Vagina (tissue), 2 donors: ENCODE measurements at places on chromosomes 16 and 17.

- no peak for DNase-seq
Observed at GRCh38 chr17:69710926-69711325, 296.4 kb downstream of the MAP2K6 start.

- DNase-seq = no peak
Observed at GRCh38 chr17:13484020-13484419, 117.7 kb downstream of the HS3ST3A1 start.

GRCh38 chr17:50154604-50155003, 4.1 kb upstream of the PPP1R9B start:
- no peak for DNase-seq

- no peak for DNase-seq
Observed at GRCh38 chr17:46026166-46027047, 27.4 kb downstream of the STH start.

DNA sequence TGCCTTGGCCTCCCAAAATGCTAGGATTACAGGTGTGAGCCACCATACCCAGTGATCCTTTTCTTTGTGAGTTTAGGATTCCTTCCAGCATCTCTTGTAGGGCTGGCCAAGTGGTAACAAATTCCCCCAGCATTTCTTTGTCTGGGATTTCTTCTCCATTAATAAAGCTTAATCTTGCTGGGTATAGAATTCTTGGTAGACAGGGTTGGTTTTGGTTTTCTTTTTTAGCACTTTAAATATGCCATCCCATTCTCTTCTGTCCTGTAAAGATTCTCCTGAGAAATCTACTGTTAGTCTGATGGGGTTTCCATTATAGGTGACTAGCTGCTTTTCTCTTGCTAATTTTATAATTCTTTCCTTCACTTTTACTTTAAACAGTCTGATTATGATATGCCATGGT, 173.0 kb upstream of the TOM1L1 start:
- DNase-seq = no peak

- DNase-seq = no peak
Observed at GRCh38 chr17:51124640-51125503, 4.2 kb upstream of the SPAG9 start.

DNA sequence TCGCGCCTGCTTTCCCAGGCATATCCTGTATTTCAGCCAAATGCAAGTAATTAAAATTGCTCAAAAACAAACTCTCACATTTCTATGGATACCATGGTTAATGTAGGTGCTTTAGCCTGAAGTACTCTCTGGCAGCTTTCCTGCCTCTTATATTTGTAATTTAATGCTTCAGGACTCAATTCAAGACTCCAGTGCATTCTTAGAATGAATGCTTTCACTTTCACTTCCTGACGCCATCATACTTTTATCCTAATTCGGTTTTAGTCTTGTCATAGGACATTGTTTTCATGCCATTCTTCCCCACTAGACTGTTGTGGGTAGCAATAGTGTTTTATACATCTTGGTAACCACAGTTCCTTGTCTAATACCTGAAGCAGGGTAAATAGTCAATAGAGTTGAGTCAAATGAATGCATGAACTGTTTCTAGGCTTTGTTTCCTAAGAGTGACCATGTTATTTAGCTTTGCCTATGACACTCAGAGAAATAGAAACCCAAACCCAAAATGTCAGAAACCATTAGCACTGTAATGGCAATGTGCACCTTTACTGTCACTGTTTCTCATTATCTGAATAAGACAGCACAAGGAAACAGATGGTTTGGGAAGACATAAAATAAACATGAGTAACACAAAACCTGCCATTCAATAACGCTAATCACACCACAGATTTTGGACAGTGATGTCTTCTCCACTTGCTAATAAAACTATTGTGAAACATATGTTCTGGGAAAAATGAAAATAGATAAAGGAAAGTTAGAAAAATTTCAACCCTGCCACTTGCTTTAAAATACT, 705.5 kb downstream of the CDH11 start:
- no peak for DNase-seq

DNA sequence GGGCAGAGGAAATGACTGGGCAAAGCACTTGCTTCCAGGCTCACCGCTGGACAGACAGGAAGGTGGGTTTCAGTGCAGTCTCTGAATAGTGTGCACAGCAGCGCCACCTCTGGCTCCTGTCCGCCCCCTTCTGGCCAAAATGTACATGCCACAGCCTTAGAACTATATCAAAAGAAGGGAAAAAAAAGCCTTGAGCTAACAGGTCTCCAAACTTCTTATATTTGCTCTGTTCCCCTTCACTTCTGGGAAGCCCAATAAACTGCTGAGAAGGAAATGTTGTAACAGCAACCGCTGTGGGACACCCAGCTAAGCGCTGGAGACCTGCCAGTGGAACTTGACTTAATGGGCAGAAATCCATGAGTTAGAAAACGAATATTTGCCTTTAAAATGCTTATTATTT, 17.5 kb downstream of the COG7 start:
- DNase-seq = no peak

- no peak for DNase-seq
Observed at GRCh38 chr17:13393841-13394710, 207.7 kb downstream of the HS3ST3A1 start.

GRCh38 chr17:4142107-4142900, 526 bp downstream of the ZZEF1 start:
- no peak for DNase-seq

DNA sequence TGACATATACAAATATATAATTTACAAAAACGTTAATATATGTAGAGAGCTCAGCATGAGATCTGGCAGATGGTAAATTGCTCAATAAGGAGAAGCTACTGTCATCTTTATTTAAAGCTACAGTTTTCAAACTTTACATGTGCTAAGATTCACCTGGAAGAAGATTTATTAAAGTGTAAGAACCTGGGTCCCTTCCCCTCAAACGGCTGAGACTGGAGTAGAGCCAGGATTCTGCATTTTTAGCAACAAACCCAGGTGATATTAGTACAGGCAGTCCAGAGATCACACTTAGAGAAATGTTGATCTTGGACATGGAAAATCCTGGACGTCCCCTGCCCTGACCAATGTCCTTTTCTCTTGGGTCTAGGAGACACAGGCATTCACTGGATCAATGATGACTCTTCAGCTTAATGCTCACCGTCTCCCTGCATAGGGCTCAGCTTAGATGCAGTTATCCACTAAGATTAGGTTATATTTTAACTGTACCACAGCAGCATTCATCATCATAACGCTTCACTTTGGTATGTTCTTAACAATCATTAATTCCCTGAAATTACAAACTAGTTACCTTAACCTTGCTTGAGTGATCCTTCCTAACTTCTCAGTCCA, 20.4 kb downstream of the CDR2 start:
- no peak for DNase-seq

DNA sequence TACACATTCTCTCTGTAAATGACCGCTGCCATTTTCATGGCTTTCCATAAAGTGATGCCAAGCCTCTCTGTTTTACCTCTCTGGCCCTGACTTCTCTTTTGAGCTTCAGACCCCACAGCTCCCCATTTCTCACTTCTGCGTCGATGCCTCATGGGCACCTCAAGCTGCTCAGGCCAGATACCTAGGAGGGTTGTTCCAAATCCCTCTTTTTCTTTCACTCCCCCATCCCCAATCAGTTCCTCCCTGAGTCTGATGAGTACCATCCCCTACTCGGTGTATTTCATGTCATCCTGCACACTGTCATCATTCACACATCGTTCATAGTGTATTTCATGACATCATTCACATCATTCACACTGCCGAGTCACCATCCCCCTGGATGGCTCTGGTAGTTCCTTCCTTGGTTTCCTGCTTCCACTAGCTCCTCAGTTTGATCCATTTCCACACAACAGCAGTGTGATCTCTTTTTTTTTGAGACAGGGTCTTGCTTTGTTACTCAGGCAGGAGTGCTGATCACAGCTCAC, 43.1 kb downstream of the NTN1 start:
- no peak for DNase-seq

- DNase-seq = no peak
Observed at GRCh38 chr17:74851612-74852236, 8.0 kb downstream of the GRIN2C start.

DNA sequence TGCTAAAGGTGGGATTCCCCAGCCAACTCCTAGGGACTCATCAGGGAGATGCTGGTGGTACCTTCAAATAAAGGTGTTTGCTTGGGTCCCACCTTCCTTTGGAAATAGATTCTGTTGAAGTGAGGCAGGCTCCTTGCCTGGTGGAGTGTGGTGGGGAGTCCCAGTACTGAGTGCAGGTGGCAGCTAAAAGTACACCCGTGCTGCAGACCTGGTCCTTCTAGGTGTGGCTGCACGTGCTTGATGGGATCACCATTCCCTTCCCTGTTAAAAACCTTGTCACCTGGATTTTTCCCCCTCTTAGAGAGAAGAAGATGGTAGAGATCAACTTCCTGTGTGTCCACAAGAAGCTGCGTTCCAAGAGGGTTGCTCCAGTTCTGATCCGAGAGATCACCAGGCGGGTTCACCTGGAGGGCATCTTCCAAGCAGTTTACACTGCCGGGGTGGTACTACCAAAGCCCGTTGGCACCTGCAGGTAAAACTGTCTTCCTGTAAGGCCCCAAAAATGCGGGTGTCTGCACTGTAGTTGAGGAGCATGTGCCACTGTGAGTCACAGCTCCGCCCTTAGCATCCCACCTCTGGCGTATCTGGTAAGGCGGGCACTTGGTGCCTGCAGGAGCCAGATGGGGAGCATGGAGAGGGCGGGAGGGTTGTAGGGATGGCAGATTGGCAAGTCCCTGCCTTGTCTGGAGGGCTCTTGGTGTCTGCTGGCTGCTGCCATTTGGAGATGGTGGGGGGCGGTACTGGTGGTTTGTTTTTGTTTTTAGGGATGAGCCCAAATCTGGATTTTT, 34.0 kb downstream of the PLCD3 start:
- no peak for DNase-seq

DNA sequence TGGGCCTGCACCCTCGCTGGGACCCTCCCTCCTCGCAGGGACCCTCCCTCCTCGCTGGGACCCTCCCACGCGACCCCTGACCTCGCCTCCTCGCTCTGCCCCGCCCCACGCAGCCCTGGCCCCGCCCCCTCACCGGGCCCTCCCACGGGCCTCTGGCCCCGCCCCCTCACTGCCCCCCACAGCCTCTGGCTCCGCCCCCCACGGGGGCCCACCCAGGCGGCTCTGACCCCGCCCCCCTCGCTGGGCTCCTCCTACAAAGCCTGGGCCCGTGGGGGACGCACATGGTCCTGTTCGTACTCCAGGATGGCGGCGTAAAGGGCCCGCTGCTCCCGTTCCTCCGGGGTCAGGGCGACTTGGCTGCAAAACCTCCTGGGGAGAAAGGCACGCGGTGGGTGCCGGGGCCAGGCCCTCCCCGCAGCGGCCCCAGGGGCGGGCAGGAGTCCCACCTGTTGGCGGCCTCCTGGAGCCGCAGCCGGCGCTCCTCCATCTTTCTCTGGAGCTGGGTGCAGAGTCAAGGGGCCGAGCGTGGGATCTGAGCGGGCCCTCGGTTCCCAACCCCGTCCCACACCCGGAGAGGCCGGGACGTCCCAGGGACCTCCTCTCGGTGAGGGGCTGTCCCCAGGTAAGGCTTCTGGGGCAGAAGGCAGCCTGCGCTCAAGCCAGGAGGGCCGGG, 9.0 kb downstream of the VPS9D1 start:
- DNase-seq = no peak

- DNase-seq = peak; percentile 49
Observed at GRCh38 chr17:68089881-68090280, 54.3 kb downstream of the KPNA2 start.

DNA sequence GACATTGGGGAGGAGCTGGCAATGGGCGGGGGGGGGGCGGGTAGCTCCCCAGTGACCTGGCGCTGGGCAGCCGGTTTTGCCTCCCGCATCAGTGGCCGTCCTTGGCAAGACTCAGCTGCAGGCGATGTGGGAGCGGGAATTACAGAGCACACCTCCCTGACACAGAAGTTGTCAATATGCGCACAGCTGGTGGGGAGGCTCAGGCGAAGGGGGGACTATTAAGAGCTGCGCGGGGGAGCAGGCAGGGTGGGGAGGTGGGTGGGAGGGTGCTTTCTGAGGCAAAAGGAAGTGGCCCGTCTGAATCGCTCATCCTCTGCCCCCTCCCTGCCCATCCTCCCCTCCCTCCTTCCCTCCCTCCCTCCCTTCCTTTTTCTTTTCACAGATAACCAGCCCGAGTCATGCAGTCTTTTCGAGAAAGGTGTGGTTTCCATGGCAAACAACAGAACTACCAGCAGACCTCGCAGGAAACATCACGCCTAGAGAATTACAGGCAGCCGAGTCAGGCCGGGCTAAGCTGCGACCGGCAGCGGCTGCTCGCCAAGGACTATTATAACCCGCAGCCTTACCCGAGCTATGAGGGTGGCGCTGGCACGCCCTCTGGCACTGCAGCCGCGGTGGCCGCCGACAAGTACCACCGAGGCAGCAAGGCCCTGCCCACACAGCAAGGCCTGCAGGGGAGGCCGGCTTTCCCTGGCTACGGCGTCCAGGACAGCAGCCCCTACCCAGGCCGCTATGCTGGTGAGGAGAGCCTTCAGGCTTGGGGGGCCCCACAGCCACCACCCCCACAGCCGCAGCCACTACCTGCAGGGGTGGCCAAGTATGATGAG, 44.0 kb downstream of the SREBF1 start:
- no peak for DNase-seq

DNA sequence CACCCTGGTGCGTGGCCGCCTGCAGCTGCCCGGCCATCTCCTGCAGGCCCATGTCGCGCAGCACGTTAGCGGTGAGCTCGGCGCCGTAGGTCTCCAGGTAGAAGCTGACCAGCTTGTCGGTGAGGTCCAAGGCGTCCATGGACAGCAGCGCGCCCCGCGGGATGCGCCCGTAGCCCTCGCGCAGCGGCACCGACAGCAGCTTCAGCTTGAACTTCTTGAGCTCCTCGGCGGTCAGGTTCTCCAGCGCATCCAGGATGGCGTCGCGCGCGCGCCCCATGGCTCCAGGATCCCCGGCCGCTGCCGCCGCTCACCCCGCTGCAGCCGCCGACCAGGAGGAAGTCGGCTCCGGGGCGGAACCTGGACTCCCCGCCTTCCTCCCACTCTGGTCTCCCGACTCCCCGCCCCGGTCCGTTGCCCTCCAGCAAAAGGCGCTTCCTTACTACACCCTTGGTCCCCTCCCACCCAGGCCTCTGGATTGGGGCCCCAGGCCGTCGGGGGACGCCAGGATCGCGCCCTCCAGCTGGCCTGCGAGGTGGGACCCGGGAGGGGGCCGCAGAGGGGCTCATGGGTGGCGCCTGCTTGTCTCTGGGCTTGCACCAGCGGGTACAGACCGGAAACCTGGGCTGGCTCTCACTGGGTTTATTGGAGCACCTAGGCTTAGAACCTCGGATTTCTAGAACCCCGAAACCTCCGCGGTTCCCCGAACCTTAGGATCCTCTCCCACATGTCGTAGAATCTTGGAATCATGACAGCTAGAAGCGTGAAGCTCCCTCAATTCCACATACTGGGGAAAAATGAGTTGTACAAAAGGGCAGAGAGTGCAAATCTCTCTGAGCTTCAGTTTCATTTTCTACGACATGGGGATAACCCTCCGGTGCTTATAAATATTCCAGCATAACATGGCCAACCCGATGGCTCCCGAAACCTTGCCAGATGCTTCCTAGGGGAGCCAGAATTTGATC, at the start of gene PYCARD:
Gene PYCARD (minus strand): TSS at position 347 of the 962 bp plus-strand sequence. CDS start 70 bp downstream, at position 277.
- no peak for DNase-seq

- no peak for DNase-seq
Observed at GRCh38 chr16:78552106-78552675, 452.7 kb downstream of the WWOX start.

GRCh38 chr16:4702466-4702808, 9.1 kb downstream of the NUDT16L1 start:
- no peak for DNase-seq

- DNase-seq = no peak
Observed at GRCh38 chr17:5485270-5486205, at the start of gene DERL2. Gene DERL2 (minus strand): TSS chr17:5486178. CDS start chr17:5486161, 17 bp downstream.
